ENCODE measurements at places on chromosomes 4 and X.

- DNase-seq: no peak
Measured at GRCh38 chr4:636628-637159, 11.3 kb downstream of the PDE6B start.

DNA sequence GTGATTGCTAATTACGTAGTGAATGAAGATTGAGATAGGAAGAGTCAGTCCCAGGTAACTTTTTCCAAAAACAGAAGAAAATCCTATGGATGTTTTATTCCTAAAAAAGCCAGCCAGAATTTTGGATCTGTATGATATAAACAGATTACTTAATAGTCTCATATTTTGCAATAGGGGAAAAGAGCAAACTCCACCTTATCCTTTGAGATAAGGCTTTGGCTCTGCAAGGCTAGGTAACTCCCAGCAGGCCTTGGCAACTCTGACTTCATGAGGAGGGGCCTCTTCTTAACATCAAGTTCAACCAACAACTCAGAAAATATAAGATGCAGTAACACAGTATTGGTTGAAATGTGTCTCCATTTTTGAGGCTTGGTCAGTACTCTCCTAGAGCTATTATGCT is 98.7 kb upstream of the SLC4A4 start:
- DNase-seq: no peak

DNA sequence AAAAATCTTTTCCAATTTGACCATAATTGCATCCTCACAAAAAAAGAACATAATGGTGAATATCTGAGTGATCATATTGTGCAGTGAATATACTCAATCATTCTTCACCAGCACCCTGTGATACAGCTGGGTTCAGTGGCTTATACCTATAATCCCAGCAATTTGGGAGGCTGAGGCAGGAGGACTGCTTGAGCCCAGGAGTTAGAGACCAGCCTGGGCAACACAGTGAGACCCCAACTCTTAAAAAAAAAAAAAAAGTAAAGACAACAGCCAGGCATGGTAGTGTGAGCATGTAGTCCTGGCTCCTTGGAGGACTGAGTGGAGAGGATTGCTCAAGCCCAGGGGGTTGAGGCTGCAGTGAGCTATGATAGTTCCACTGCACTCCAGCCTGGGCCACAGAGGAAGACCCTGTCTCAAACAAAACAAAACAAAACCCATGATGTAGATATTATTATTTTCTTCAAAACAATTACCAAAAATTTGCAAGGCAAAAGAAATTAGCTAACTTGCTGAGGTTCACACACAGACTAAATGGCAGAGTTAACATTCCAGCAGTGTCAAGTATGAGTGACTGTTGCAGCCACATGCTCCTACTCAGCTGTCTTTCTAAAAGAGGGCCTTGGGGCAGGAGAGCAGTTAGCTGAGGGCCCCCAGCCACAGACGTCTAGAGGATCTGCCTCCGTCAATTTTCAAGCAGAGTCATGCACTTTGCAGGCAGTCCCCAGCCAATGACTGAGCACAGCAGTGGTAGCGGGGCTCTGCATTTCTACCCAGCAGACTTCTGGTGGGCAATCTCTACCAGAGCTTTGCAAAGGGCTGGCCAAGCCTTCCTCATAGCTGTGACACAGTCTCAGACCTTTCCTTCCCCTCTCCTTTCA is 33.4 kb downstream of the ADGRA3 start:
- no peak for DNase-seq

GRCh38 chrX:110053453-110053852 is 50.5 kb downstream of the TMEM164 start:
- DNase-seq: no peak

GRCh38 chr4:66681962-66682361 is 863.3 kb downstream of the CENPC start:
- no peak for DNase-seq

GRCh38 chr4:179130122-179130714 is 1688.0 kb upstream of the AGA start:
- no peak for DNase-seq

- no peak for DNase-seq
Measured at GRCh38 chrX:122625821-122626220, 558.3 kb upstream of the GRIA3 start.

- DNase-seq: no peak
Measured at GRCh38 chr4:148445860-148446330, 3.7 kb upstream of the NR3C2 start.

DNA sequence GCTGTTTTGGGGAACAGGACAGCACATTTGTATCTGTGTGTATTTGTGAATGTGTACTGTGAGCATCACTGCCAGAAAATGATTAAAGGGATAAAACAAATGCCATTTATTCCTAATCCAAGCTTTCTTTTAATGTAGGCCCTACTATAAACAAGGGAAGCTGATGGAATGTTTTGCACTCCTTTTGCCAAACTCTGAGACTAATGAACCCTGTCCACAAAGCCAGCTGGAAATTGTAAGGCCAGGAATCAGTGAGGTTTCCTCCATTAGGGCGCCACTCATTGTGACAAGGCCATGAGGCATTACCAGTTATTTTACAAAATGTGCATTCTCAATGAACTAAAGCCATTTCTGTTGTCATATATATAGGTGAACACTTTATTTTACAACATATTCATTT is 163.0 kb upstream of the NAP1L5 start:
- no peak for DNase-seq

Measured in kidney epithelial cell (primary cell).